ENCODE measurements at places on chromosomes 6 and 20. TPM values are rescaled to one million over a fixed set of nuclear protein-coding genes. Genes with fewer than 3 reads are reported as not detected.

PLCB1 gene
- polyA plus RNA-seq: 0.28 TPM

FAM184A gene
- 0.09 TPM for polyA plus RNA-seq

HLA-DPB1 gene
- 2,247 TPM for polyA plus RNA-seq

COL9A3 gene
- polyA plus RNA-seq: 11.9 TPM

BNIP5 gene
- not detected for polyA plus RNA-seq
